ENCODE measurements at places on chromosomes 7 and 10.

GRCh38 chr10:70341016-70341415 is 41.4 kb downstream of the LRRC20 start:
- DNase-seq, result no peak

DNA sequence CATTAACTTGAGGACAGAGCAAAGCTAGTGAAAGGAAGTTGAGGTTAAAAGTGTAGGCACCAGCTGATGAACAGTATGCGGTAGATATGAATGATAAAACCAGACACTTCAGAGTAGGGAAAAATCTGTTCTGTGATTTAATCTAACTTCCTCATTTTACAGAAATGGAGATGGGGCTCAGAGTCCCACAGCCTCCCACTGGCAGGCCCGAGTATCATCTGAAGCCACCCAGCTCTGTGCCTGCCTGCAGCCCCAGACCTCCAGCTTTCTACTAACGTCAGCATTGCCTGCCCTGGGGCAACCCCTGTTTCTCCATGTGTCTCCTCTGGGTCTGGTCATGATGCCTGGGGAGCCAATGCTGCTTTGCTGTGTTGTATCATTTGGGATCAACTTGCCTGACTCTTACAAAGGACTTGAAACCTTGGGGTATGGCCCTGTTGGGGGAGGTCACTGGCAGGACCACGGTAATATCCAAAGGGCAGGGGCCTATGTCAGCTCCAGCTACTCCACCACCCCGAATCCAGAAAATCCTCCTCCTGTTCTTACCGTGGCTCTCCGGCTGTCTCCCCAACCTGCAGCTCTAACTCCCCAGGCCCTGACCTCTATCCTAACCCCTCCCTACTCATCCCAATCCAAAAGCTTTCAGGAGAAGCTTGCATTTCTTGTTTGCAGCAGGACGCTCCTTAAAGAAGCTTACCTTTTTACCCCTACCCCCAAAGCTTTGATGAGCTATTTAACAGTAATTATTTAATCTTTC is 56.2 kb upstream of the NPY start:
- DNase-seq, result no peak

DNA sequence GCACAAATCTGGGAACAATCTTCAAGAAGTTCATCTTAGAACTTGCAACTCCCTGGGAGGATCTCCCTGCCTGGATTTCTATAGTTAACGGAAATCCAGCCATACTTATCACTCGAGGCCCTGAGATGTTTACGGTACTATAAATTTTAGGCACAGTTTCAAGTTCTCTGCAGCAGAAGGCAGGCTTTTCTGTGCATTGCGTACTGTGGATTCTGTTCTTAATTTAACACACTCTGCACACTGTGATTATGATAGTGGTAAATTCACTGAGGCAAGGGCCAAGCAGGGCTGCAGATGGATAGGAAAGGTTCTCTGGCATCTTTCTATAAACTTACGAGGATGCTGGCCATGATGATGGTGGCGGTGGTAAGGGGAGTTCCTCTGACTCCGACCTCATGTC is 10.6 kb downstream of the INHBA start:
- no peak for DNase-seq

DNA sequence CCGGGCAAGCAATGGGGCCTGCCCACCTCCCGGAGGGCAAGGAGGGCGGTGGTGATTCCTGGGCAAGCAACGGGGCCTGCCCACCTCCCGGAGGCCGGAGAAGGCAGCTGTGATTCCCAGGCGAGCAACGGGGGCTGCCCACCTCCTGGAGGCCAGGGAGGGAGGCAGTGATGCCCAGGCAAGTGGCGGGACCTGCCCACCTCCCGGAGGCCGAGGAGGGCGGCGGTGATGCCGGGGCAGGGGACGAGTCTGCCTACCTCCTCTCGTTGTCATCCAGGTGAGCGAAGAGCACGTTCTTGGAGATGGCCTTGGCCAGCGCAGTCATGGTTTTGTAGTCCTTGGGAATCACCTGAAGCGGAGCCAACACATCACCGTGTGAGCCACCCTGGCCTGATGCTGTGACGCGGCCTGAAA is 49.5 kb upstream of the DNAAF5 start:
- no peak for DNase-seq

- DNase-seq, result no peak
Observed at GRCh38 chr7:135578569-135578968, 20.9 kb downstream of the NUP205 start.

GRCh38 chr7:15016766-15017165 is 114.2 kb upstream of the DGKB start:
- no peak for DNase-seq

GRCh38 chr10:4437791-4438190 is 388.2 kb upstream of the AKR1E2 start:
- no peak for DNase-seq

GRCh38 chr10:69125554-69125953 is 1.6 kb downstream of the VPS26A start:
- DNase-seq, result no peak

- DNase-seq, result no peak
Observed at GRCh38 chr7:70193514-70193913, 595.2 kb downstream of the AUTS2 start.

DNA sequence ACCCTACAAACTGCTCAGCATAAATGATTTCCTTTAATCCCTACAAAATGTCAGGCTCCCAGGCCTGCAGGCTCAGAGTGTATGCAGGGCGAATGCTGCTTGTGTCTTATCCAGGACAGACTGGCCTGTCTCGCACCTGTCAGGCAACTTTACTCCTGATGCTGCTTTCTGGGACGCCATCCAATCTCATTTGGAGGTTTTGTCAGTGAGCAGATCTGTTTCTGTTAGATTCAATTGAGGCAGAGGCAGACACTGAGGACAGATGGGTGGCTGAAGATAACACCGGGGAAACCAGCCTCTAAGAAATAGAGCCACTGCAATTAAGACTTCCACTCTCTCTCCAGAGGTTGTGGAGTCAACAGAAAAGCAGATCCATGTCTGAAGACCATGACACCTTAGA is 115.6 kb downstream of the DPP6 start:
- no peak for DNase-seq

GRCh38 chr7:106216517-106216922 is 68.3 kb downstream of the NAMPT start:
- no peak for DNase-seq

DNA sequence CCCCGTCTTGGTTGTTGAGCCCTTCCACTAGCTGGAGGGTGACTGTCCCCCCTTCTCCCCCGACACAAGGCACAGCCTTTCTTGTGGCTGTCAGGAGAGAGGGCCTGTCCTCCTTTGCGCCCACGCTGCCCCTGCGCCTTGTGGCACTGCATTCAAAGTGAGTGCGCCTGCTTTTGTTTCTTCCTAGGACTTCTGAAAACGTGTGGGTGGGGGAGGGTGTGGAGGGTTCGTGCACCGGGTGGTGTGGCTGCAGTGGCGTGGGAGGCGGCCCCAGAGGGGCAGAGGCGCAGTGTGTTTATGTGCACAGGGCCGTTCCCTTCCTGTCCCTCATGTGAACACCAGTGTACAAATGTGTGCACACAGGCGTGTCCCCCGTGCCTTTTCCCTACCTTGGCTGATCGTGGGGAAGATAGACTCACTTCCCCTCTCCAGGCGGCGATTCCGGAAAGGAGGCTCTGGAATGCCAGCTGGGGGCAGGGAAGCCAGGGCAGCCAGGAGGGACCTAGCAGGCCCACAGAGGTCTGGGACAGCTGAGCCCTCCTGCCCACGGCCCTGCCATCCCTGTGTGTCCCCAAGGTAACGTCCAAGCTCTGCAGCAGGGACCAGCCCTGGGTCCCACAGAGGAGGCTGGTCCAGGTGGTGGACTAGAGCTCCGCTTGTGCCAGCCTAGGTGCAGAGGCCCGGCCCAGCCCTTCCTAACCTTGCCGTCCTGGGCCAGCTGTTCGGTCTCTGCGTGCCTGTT is 88.8 kb downstream of the LHPP start:
- no peak for DNase-seq

DNA sequence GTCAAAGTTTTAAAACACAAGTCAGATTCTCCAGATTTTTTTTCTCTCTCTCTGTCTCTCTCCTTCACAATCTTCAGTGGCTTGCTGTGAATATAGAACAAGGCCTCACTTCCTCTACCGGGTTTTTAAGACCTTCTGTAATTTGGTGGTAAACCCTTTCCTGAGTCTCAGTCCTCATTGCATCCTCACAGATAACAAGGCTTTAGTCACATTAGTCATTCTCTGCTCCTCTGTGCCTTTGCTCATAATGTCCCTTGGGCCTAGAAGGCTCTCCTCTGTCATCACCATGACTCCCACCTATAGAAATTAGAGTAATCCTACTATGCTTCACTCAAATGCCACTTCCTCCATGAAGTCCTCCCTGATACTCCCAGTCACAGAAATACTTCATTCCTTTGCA is 172.7 kb upstream of the HPS1 start:
- DNase-seq, result no peak

DNA sequence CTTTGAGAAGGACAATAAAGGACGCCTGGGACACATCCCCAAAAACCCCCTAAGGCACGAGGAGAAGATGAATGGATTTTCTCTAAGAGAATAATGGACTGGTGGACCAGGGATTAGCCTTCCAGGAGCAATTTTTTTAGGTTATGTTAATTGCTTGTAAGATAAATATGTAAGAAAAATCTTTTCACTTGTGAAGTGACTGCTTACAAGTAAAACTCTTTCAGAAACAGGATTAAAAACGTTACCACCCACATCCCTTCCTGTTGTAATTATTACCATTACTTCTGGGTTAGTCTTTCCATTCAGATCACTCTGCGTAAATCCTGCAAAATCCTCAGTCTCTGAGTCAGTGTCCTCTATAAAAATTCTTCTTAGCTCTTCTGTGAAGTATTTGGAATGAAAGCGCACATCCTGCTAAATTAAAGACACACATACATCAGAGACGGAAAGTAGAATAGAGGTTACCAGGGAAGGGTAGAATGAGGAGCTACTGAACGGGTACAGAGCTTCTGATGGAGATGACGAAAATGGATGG is 34.3 kb downstream of the CDCA7L start:
- DNase-seq, result no peak

- no peak for DNase-seq
Observed at GRCh38 chr7:47326808-47327207, 255.1 kb downstream of the TNS3 start.

- no peak for DNase-seq
Observed at GRCh38 chr7:137081321-137082093, 213.1 kb downstream of the CHRM2 start.

DNA sequence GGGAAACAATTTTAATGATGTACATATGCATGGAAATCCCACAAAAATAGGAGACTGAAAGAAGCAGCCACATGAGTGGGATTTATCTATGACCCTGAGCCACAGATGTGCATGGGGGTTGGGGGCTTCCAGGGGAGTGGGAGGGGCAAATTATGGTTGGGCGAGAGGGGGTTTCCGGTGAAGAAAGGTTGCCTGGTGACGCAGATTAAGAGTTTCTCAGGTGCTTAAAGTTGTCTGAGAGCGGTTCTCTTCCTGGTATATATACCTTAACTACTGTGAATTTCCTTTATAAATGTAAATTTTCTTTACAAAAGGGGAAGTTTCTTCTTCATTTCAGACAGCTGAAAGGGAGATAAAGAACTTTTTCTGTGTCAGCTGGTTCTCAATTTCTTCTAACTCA is 273.6 kb upstream of the PITRM1 start:
- DNase-seq, result no peak

GRCh38 chr10:15370212-15370855 is 755 bp downstream of the FAM171A1 start:
- DNase-seq, result peak; percentile 1

GRCh38 chr7:22677680-22678079 is 49.3 kb upstream of the IL6 start:
- no peak for DNase-seq

GRCh38 chr7:132551886-132552285 is 24.4 kb downstream of the PLXNA4 start:
- DNase-seq, result no peak

- no peak for DNase-seq
Observed at GRCh38 chr7:17863095-17863808, 77.0 kb downstream of the SNX13 start.

GRCh38 chr7:80415522-80415921 is 96.3 kb downstream of the GNAT3 start:
- no peak for DNase-seq

DNA sequence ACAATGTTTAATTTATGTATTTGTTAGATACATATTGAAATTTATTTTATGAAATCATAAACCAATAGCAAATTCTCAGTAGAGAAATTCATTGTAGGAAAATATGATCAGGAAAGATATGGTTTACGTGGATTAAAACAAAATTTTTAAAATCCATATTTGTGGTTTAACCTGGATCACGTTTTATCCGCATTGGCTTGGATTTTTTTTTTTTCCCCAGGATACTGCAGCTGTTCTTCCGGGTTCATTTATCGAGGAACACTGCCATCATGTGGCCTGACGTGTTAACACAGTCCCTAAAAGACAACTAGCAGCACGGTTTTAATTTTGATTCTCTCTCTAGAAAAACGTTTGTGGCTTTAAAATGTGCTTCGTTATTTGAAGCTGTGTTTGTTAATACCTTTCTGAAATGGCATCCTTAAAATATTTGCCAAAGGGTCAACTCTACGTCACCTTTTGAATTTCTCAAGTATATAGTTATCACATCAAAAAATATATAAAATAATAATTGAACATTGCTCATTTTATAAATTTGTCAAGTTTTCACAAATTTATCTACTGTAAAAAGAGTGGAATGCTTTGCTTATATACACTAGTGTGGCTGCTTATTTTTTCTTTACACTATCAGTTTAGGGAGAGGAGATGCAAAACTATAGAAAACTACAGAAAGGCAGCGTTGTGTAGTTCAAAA is 8.7 kb upstream of the ASB4 start:
- DNase-seq, result no peak

DNA sequence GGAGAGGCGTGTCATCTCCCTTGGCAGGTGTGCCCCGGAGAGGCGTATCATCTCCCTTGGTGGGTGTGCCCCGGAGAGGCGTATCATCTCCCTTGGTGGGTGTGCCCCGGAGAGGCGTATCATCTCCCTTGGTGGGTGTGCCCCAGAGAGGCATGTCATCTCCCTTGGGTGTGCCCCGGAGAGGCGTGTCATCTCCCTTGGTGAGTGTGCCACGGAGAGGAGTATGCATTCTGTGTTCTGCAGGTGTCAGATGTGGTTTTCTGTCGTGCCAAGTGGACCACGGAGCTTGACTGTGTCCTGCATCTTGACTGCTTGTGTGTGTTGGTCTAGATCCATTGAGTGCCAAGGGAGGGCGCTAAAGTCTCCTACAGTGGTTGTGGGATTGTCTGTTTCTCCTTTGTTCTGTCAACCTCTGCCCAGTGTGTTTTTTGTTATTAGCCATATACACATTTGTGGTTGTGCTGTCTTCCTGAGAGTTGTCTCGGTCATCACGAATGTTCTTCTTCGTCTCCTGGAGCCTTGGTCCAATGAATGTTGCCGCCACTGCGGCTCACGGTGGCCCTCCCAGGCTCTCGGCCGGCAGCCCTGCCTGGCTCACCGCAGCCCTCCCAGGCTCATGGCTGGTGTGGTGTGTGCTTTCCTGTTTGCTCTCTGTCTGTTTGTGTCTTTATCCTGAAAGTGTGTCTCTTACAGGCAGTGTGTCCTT is 96.8 kb downstream of the INPP5A start:
- no peak for DNase-seq

- no peak for DNase-seq
Observed at GRCh38 chr10:128092454-128092853, 33.8 kb downstream of the MKI67 start.

- no peak for DNase-seq
Observed at GRCh38 chr10:132104062-132104461, 38.3 kb downstream of the JAKMIP3 start.

- DNase-seq, result no peak
Observed at GRCh38 chr7:158030071-158030470, 557.6 kb downstream of the PTPRN2 start.

GRCh38 chr10:79195091-79195923 is 126.5 kb downstream of the ZMIZ1 start:
- peak; percentile 56 for DNase-seq
